ENCODE measurements at places on chromosomes 12 and 14.

DNA sequence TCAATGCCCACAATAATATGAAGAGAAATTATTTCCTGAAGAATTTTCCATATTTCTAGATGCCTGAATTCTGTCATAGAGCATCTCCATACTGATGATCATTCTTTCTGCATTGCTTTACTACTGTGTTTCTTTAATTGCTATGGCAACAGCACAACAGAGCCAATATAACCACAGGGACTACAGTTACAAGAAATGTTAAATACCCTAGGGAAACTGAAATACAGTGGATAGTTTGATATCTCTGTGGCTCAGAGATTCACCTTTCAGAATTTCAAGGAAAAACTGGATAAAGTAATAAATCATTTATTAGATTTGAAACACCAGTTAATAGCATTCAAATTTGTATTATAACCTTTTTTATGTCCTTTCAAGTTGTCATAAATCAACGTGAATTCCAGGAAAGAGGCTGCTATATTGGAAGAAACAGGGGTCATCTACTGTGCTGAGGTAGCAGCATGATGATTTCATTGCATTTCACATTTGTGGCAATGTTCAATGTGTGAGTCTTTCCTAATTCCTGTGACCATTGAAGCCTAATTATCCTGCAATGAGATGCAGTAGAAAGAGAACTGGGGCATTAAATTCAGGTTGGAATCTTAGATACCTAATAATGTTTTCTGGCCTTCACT, 267.1 kb downstream of the LRFN5 start:
- no peak for DNase-seq

DNA sequence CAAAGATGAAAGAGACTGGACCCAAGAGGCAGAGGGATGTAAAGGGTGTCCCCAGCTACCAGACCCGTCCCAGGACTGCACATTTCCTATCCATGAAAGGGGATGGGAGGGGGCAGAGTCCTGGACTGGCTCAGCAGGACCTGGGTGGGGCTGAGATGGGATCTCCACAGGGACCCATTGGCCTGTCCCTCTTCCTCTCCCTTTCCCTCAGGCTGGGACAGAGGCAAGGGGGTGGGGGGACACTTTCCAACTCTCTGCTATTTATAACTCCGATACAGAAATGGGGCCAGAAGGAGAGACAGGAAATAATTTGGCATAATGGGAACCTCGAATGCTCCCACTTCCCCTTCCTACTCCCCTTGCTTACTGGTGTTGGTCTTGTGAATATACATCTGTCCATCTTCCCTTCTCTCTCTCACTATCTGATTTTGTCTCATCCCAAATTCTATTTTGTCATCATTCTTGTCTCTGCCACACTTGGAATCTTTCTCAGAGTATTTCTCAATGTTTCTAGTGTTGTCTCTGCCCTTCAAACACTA, 1.1 kb upstream of the ITGA7 start:
- DNase-seq: no peak

DNA sequence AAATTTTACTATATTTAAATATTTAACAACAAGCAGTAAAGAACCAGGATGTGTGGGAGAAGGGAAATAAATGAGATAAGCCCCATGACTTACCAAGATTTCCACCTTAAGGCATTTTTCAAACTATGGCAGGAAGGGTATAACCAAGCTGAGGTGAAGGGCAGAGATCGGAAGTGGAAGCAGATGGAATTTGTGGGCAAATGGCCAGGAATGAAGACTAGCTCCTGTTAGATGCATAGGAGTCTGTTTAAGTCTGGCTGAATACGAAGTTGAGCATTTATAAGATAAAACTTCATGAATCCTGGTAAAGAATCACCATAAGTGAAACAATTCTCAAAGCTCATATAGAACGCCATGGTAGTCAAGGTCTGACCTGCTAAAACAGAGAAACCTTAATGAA, 163.5 kb downstream of the DIO2 start:
- DNase-seq: no peak

DNA sequence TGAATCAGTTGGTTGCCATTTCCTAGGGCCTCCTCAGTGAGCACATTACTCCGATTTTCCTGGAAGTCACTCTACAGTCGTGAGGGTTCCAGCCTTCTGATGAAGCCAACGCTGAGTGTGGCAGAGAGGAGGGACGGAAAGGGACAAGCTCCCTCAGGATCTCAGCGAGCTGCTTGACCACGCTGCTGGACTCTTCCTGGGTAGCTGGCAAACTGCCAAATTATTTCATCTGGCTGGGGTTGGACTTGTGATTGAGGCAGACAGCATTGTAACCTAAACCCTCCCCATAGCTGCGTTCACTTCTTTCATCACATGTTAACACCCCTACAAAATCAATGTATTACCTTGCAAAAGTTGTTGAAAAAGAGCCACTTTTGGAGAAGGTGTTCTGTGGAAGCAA, 69.6 kb upstream of the CHST11 start:
- DNase-seq: no peak

- no peak for DNase-seq
Measured at GRCh38 chr12:43208627-43209026, 343.4 kb downstream of the ADAMTS20 start.

- DNase-seq: no peak
Measured at GRCh38 chr12:69623970-69624369, 13.3 kb upstream of the LRRC10 start.

DNA sequence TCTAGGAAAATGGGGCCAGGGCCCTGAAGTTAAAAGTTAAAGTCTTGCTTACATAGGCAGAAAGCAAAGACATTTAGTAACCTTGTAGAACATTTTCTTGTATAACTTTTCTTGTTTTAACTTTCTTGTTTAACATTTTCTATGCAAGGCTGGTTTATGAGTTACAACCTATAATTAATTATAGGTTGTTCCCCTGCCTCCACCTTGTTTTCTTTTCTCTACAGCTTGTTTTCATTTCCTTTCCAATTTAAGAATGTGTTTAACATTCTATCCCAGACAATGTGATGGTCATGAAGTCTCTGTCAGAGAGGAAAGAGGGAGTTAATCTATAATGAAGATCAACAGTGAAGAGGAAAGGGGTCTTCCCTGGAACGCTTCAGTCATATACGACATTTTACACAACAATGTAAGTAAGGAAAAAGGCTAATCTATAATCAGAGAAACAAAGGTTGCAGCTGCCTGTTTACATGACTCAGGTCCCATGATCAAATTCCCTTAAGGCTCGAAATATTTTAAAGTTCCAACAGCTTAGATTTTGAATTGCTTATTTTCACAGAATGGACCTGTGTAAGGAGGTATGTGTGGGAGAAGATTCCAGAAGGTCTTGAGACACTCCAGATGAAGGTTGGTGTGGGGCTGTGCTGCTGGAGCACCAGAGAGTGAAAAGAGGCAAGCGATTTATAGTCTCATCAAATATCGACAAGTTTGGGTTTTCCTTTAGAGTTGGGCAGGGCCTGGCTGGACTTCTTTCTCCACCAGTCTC, 34.2 kb upstream of the TCL1B start:
- no peak for DNase-seq

- DNase-seq: peak; percentile 76
Measured at GRCh38 chr14:58166005-58166983, 14.3 kb upstream of the ARMH4 start.

GRCh38 chr12:32917094-32917611, 20.6 kb upstream of the PKP2 start:
- DNase-seq: no peak

- no peak for DNase-seq
Measured at GRCh38 chr14:73368616-73369015, 89.7 kb downstream of the NUMB start.

- DNase-seq: no peak
Measured at GRCh38 chr12:62698701-62699101, 232.1 kb downstream of the MON2 start.

DNA sequence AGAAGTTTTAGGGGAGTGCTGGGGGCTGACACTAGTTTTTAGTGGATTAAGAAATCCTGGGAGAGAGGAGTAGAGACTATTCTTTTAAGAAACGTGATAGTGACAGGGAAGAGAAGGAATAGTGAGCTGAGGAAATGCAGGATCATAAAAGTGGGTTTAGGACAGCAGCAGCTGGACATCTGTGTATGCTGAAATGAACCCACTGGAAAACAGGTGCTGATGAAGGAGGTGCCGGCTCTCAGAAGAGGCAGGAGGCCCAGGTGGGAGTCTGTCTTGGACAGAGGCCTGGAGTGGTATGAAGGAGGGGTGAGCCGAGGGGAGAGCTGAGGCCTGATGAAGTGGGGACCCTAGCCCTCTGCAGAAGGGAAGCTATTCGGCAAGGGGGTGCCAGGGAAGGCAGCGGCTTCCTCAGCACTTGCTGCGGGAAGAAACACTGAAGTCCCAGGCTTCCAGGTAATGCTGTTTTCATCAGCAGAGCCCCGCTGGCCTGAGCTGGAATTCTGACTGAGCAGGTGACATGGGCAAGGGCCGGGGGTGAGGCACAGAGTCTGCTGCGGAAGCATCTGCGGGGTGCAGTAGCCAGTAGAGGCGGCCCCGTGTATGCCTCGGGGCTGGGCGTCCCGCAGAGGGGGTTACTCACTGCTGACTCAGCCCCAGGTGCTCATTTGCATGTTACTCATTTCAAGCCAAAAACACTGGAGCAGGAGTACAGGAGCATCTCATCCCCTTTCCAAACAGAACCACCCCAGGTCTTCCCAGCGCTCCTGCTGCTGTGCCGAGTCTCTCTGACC, 89.7 kb downstream of the TMCC3 start:
- DNase-seq: no peak

DNA sequence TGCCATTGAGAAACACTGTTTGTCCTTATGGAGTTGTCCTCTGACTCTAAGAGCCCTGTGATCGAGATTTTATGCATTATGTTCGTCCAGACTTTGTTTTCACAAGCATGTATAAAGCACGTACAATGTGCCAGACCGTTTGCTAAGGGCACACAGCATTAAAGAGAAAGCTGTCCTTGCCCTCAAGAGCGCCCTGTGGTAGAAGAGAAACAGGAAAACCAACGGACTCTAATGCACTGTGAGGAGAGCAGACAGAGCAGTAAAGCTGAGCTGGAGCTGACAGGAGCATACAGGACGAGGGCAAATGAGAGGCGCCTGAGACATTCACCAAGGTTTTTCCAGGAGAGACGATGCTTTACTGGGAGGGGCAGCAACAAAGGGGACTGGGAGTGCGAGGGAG, 66.2 kb upstream of the OVCH1 start:
- no peak for DNase-seq

DNA sequence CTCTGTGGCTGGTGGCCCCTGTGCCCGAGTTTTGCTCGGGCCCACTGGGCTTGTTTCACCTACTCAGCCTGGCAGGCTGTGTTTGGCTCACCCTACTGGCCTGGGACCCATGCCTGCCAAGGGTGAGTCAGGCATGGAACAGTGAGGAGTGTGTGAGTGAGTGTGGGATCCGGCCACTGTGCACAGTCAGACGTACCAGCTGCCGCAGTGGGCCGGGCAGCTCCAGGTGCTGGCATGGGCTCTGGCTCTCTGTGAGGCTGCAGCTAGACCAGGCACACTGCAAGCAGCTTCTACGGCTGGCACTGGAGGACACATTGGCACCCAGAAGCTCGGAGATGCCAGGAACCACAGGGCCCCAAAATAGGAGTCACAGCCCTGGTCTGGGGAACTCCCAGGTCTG, 40.6 kb downstream of the HSD17B6 start:
- no peak for DNase-seq

DNA sequence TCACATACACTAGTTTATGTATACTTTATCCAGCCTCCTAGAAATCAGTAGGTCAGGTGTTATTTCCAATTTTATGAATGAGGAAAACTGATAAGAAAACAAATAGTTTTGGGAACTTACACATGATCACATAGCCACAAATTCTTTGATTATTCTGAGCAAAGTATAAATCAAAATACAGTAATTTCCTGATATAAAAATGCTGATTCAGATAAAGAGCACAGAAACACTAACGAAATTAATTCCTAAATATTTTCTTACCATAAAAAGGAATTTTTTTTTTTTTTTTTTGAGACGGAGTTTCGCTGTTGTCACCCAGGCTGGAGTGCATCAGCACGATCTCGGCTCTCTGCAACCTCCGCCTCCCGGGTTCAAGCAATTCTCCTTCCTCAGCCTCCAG, 275.4 kb downstream of the SOX5 start:
- no peak for DNase-seq

DNA sequence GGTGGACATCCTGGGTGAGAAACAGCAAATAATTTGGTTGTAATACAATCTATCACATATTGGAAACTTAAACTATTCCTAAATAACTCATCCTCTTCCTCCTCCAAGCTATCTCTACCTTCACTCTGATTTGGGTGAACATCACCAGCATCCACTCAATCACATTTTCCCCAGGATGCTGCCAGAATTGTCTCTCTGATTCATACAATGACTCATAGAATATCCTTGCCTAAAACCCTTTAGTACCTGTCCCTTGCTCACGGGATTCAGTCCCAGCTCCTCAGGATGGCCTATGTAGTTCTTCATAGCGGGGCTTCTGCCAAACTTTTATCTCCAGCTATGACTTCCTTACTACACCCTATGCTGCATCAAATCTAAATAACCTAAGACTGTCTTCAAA, 146.8 kb downstream of the EMP1 start:
- no peak for DNase-seq

- DNase-seq: no peak
Measured at GRCh38 chr12:62886796-62887195, 48.2 kb downstream of the PPM1H start.

GRCh38 chr14:32007755-32008362, 69.2 kb upstream of the ARHGAP5 start:
- no peak for DNase-seq

- DNase-seq: no peak
Measured at GRCh38 chr14:88791629-88792472, 902 bp downstream of the EML5 start.

DNA sequence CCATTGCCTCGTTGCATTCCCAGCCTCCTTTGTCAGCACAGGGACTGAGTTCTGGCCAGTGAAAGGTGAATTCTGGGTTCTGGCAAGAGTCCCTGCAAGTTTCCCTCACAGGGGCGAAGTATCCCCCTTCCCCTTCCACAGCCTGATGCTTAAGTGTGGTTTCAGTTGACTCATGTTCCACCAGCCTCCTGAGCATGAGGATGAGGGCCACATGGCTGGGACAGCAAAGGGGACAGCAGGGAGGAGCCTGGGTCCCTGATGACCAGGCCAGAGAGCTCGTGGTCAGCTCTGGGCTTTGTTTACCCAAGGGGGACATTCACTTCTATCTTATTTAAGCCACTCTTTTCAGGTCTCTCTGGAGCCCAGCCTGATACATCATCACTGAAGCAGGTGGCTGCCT, 36.5 kb downstream of the CACNA2D4 start:
- DNase-seq: no peak

DNA sequence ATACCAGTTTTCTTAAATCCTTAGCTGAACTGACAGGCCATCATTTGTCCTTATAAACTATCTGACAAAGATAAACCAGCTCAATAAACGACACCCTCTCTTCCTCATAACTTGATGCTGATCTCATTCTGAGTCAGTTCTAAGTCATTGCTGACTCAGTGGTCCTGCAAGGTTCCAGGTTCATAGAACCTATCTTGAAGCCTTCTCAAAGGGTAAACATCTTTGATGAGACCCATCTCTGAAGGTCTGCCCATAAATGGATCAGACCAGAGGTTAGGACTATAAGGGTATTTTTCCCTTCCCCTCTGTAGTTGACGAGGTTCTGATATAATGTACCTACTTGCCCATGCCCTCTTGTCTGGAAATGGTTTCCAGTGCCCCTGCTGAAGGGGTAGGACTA, 11.9 kb downstream of the NAA25 start:
- DNase-seq: no peak

- no peak for DNase-seq
Measured at GRCh38 chr12:114152890-114153289, 186.8 kb upstream of the RBM19 start.
